ENCODE measurements at places on chromosomes 7 and 10. TPM values are rescaled to one million over a fixed set of nuclear protein-coding genes. Genes with fewer than 3 reads are reported as not detected.

The VGF gene
- not detected for total RNA-seq

- DNase-seq, result peak; percentile 63
Measured at GRCh38 chr7:47478017-47478344, 103.9 kb downstream of the TNS3 start.

DNA sequence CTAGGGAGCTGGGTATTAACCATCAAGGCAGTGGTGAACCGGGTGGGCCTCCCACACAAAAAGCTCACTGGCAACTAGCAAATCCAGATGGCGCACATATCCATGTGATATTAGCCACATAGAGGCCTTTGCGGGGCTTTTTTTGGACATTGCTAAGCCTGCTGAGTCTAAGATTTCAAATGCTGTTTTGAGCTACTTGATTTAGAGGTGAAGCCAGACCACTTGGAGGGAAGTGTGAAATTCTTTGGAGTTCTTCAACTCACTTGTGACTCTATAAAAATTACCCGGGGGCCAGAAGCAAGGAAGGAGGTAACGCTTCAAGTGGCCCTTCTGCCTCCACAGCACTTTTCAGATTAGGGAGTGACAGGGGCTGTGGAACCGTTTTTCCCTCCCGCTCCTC, 619.8 kb upstream of the GALNT17 start:
- no peak for DNase-seq

The ATOH7 gene
- not detected for total RNA-seq

The IGFBP3 gene
- total RNA-seq, result 143 TPM

The ADD3 gene
- total RNA-seq, result 197 TPM

DNA sequence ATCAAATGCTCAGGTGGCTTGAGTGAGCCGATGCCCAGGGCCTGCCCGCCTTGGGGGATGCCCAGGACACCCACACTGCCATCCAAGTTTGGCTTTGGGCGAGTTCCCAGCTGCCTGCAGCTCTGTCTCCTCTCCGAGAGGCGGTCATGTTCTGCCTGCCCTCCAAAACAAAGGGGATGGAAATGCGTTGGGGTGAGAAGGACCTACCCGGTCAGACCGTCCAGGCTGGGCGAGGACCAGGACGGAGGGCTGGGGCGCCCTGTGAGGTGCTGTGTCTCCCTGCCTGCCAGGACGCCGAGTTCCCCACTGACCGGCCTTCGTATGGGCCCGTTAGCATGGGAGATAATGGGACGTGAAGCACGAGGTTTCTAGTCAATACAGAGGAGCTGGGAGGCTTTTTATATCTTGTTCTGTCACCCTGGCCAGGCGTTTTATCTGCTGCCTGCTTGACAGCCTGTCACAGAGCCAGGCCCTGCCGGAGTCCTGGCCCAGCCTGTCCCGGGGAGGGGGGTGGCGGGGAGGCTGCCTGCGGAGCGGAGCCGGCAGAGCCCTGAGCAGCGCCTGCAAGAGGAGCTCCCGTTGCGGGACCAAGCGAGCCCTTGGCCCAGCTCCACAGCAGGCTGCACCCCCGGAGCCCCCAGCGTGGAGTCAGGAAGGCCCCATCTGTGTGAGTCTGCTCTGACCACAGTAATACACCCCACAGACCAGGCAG, 22.0 kb upstream of the ELFN1 start:
- peak; percentile 76 for DNase-seq

DNA sequence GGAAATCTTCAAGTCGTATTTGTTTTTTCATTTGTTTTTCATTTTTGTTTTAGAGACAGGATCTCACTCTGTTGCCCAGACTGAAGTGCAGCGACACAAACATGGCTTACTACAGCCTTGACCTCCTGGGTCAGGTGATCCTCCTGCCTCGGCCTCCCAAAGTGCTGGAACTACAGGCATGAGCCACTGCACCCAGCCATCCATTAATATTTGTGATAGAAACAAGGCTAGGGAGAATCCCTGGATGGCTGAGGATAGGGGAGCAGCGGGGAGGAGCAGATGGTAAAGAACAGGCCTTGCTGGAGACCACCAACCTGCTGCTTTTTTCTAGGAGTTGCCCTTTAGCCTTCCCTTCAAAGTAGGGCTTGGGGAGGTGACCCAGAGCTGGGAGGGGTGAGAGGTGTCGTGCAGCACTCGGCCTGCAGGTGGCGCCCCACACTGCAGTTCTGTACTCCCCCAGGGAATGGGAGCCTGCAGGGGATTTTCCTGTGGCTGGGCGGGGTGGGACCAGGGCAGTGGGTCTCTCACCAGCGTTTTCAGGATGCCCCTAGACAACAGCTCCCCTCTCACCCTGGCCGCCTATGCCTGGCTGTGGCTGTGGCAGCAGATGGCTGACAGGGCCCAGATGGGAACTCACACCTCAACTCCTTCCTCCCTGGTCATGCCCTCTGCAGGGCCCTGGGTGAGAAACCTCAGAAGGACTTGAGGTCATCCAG, 12.6 kb upstream of the CDH23 start:
- DNase-seq, result peak; percentile 91

The SLC16A12 gene
- 0.21 TPM for total RNA-seq

DNA sequence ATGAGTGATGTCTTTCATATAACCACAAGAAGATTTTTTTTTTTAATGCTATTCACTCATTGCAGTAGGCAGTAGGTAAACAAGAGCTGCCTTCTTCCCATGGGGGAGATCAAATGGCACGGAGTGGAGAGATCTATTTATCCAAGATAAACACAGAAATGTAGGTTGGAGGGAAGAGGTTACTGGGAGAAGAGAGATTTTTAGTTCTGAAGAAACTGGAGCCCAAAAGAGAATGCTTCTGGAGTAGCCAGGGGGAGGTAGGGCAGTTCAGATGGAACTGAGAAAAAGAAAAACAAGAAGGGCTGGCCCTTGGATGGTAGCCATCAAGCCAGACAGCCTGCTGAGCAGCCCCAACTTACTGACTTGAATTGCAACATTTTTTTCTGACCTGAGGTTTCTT, 270.1 kb upstream of the TPK1 start:
- DNase-seq, result no peak

DNA sequence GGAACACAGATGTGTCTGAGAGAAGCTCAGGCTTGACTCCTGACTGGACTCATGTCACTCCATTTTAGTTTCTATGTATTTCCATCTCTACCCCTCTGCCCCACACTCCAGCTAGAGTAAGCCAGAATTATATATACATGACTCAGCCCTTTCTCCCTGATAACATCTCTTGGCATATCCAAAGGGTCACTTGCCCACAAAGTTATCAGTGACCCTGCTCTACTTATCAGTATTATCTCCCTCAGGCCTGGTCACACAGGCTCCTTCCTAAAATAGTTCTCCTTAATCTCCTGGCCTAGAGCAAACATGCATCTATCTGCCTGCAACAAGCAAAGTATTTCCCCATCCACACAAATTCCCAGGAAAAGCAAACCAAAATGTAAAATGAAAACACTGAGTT, 598.3 kb downstream of the SUGCT start:
- DNase-seq, result no peak

DNA sequence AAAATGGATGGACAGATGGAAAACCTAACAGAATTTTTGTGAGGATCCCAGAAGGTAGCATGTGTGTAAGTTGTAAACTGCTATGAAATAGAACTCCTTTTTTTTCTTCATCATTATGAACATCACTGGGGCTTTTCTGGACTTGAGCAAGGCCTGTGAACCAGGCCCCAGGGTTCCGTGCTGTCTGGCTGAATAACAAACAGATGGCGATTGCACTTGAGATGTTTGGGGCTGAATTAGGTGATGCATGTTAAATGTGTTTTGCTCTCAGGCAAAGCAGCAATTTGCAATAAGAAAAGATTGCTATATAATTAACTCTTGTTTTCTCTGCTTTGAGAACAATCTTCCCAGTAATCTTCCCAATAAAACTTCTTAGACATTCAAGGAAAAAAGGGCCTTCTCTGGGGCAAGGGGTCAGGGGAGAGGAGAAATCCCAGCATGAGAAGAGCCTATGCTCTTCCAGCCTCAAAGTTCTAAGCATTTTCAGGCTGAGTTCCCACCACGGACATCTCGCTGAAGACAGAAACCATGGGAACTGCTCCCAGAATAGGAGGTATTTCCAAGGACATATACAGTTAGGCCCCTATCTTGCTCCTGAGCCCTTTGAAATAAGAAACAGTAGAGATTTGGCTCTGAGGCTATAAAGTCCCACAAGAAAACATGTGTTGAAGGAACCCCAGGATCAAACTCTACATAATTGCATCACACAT, 98.7 kb downstream of the ITIH5 start:
- no peak for DNase-seq

DNA sequence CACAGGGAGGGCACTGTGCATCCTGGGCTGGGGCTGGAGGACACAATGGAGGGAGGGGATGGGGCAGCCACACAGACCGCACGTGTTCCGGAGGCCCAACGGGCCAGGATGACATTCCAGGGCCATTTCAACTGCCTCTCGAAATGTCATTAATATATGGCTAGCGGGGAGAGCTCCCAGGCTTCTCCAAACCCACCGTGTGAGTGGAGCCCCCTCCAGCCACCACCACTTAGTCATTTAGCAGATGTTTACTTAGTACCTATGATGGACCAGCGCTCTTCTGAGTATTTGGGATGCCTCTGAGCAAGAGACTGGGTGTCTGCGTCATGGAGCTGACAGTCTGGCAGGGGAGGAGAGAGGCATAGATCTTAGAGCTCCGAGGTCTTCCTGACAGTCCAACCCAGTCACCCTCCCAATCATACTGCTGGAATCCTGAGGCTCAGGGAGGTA, 107.3 kb downstream of the ZMIZ1 start:
- no peak for DNase-seq

DNA sequence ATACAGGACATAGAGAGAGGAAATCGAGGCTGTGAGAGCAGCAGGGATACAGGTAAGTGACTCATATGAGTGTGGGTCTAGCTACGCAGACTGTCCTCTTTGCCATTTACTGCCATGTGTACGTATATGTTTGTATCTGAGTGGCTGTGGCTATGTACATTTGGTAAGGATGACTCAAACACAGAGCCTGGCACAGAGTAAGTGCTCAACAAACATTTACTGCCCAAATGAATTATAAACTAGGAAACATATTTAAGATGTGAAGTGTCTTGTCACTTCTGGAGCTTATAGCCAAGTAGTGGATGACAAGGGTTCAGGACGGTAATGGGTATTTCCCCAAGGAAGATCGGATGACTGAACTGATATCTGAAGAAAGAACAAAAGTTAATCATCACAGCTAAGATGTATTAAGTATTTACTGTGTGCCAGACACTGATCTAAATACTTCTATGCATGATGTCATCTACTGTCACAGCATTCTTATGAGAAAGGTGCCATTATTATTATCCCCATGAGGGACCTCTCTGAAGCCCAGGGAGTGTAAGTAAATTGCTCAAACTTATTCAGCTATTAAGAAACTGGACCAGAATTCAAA, 6.0 kb downstream of the MRPL43 start:
- no peak for DNase-seq

GRCh38 chr10:122461367-122461728, at the start of gene HTRA1:
Gene HTRA1, plus strand, starts transcription at chr10:122461553. Its CDS starts 100 bp downstream, at chr10:122461653.
- peak; percentile 91 for DNase-seq

The CPVL gene
- 20.6 TPM for total RNA-seq

DNA sequence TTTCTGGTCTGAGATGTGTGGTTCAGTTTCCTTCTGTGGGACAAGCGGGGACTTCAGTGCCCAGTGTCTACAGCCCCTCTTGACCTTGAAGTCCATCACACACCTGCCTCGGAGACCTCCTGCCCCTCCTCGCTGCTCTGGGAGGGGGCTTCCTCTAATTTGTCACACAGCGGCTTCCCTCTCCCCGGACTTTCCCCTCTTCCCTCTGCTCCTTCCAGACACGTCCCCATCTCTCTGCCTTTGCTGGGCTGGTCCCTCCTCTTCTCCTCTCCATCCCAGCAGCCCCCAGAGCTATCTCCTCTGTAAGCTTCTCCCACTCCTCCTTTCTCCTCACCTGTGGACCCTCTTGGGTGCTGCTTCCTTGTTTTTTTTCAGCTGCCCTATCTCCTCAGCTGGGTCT, 122.2 kb upstream of the SORCS3 start:
- no peak for DNase-seq

DNA sequence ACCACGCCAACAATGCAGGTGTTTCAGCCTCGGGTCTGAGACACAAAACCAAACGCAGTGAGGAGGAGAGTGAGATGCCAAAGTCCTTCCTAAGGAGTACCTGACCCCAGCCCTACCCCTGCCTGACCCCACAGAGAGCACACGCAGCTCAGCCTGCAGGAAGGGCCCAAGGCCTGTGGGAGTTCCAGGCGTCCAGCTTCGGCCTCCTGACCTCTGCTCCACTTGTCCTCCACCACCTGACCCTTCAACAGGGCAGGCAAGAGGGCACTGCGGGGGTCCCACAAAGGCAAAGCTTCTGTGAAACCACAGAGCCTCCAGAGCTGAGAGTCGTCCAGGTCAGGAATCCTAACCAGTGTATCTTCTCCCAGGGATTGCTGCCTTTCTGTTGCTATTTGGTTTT, 122.0 kb upstream of the PPP2R2D start:
- no peak for DNase-seq

DNA sequence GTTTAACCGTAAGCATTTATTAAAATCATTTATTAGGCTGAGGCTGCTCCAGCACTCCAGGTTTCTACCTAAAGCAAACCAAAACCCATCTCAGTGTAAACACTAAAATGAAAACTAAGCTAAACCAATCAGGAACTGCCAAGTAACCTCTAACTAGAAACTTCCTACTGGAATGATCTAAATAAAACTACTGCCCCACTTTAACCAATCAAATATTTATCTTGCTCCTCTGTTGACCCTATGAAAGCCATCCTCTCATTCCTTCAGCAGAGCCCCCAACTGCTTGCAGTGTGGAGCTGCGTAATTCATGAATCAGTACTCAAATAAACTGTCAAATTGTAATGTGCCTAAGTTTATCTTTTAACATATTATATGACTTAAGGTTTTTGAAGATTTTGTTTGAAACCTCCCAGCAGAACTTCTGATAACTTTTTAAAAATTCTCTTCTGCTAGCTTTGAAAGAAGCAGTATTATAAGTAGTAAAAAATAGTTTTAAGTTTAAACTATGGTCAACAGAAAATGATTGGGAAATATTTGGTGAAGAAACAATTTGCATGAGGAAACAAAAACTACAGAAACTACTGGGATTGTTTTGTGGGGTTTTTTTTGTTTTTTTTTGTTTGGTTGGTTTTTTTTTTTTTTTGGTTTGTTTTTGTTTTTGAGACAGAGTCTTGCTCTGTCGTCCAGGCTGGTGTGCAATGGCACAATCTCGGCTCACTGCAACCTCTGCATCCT, 47.4 kb downstream of the GPR37 start:
- no peak for DNase-seq

DNA sequence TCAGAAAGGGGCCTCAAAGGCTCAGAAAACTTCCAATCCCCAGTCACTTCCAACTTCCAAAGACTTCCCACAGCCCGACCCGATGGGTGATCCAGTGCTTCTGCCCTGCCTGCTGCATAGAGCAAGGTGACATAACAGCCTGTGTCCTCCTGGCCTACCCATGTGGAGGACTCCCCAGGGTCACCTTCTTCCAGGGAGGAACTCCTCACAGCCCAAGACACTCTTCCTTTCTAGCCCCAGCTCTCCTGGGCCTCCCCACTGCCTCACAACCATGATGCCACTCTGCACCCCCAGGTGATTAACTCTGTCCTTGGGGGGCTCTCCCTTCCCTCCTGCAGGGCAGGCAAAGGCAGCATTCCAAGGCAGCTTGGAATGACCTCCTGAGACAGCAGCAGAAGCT, 158.4 kb upstream of the PDE1C start:
- DNase-seq, result no peak

The PDE6C gene
- total RNA-seq, result not detected

GRCh38 chr7:106375499-106375898, 90.7 kb upstream of the NAMPT start:
- DNase-seq, result no peak
